ENCODE measurements at places on chromosomes 4 and X.

DNA sequence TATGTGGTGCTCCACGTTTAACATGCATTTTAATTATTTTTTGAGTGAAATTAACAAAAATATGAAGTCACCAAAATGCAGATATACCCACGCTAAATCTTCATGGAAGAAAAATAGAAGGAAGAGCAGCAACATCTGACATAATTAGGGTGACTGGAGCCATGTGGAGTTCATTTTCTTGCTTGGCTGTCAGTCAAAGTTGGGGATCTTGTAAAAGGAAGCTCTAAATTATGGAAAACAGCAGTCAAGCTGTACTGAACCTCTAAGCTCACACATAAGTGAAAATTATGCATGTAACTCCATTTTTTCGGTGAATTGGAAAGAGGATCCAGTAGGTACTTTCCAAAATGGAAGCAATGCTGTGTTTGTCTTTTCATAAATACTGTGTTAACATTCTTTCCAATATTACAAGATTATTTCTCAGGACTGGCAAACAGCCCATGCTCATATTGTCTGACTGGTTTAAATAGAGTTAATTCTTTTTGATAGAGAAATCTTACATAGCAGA is 9.7 kb upstream of the PDGFC start:
- DNase-seq = no peak

DNA sequence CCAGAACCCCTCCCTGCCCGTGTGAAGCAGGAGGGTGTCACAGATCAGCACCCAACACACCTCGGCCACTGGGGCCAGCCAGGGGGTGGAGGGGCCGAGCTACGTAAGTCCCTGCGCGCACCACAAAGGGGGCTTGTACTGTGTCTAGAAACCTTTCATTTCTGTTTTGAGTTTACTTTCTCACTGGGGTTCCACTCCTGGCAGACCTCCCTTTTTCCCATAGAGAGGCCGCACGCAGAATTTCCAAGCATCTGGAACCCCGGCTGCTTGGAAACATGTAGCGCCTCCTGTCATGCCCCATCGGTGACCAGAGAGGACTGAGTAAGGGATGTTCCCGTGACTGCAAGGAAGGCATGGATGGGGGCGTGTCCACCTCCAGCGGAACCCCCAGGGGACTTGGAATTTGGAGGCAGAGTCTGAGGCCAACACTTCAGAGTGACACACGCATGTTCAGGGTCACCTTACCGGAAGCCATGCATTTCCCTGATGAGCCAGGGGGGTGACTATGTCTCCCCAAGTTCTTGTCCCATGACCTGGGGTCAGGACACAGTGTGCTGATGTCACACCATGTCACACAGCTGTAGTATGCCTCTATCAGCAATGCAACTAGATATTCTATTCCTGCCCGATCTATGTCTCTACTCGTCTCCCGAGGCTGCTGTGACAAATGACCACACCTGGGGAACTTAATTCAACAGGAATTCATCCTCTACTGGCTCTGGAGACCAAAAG is 105.3 kb downstream of the DHRSX start:
- DNase-seq = no peak

DNA sequence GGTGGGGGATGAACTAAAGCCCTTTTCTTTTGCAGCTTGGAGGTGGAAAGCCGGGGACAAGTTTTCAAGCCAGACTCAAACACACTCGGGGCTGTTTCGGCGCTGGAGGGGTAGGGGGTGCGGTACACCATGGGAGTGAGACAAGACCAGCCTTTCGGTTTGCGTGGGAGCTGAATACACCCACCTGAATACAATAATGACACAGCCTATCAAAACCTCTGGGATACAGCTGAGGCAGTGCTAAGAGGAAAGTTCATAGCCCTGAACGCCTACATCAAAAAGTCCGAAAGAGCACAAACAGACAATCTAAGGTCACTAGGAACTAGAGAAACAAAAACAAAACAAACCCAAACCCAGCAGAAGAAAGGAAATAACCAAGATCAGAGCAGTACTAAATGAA is 163.3 kb downstream of the ATRX start:
- DNase-seq = no peak

DNA sequence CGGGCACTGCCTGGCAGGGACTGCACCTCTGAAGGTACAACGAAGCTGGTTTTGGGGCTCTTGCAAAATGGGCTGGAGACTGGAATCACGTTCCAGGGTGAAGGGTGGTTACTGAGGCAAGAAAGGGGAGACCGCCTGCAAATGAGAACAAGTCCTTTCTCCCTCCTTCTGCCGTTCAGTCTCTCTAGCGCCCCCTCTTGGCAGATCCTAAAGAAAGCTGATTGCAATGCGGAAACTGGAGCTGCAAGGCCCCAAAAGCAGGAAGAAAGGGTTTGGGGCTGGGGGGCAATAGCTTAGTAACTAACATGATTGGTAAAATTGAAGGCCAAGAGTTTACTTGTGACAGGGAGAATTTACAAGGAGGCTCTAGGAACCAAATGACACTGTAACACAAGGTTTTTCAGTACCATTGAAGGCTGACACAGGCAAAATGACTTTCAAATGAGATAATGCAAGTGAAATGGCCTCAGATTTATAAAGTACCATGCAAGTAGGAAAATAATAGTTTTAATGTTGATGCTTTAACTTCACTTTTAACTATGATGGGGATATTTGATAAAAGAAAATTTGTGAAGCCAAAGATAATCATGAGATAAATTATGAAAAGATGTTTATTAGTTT is 222.7 kb upstream of the HAND2 start:
- no peak for DNase-seq

DNA sequence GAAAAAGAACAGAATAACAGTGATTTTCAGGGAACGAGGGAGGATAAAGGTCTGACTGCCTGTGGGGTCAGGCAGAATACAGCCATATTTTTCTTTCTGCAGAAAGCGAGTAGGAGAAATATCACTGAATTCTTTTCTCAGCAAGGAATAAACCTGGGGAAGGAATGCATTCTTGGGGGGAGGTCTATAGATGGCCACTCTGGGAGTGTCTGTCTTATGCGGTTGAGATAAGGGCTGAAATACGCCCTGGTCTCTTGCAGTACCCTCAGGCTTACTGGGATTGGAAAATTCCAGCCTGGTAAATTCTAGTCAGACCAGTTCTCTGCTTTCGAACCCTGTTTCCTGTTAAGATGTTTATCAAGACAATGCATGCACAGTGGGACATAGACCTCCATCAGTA is 26.3 kb downstream of the CNGA1 start:
- no peak for DNase-seq

DNA sequence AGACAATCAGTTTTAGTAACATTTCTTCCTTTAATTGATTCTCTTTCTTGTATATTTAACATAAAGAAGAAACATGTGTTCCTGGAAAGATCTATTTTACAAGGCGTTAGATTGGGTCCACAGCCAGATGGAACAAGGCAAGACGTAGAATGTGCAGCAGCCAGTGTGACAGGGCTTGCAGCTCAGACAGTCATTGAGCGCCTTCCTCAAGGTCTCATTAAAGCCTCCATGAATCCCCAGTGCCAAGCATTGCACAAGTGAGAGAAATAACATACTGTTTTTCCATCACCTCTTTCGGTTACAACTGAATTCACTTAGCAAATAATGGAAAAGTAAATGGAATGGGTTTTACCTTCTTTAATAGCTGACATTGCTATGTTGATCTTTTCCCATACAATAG is 292.5 kb downstream of the USP46 start:
- DNase-seq = no peak

- no peak for DNase-seq
Observed at GRCh38 chr4:110211007-110211769, 12.8 kb upstream of the ELOVL6 start.

- no peak for DNase-seq
Observed at GRCh38 chr4:146477054-146477453, 44.7 kb downstream of the SLC10A7 start.

DNA sequence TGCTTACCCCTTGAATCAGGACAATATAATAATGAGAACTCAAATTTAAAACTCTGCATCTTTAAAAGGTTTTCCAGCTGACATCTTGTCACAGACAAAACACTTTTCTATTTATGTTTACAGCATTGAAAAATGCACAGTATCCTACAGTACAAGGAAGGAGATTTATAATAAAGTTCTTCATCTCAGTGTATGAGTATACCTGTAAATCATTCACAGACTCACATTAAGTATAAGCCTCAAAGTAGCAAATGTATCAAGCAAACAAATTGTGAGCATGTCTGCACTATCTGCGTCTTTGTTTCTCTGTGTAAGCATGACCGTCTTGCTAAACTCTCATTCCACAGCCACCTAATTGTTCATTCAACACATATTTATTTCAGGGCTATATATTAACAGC is 52.8 kb downstream of the PPP1R2C start:
- DNase-seq = no peak

GRCh38 chrX:12411831-12412230 is 273.6 kb downstream of the FRMPD4 start:
- no peak for DNase-seq

- DNase-seq = no peak
Observed at GRCh38 chrX:14591976-14592375, 62.6 kb downstream of the GLRA2 start.

DNA sequence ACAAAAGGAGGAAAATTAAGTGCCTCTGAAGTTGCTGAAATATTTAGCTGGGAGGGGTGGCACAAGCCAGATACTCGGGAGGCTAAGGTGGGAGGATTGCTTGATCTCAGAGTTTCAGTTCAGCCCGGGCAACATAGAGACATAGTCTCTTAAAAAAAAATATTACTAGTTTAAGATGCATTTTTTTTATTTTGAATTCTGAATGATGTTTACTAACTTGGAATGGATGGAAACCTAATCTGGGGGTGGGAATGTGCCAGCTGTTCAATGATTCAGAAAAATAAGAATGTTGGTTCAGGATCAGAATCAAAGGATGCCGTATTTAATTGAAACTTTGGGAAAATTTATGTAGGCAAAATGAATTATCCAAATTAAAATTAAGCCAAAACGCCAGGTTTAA is 167.2 kb upstream of the ANK2 start:
- DNase-seq = no peak

DNA sequence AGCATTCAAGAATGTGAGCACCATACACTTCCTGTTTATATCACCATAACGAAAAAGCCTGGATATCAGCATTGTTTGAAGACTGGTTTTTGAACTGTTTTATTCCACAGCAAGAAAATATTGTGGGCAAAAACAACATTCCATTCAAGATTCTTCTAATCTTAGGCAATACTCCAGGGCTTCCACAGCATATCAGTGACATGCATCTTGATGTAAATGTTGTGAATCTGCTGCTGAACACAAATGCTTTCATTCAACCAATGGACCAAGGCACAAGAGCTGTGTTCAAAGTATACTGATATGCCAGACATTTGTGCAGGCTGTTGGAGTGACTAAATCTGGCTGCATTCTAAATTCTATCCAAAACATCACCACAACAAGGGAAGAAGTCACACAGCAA is 260.1 kb upstream of the ETNPPL start:
- no peak for DNase-seq

DNA sequence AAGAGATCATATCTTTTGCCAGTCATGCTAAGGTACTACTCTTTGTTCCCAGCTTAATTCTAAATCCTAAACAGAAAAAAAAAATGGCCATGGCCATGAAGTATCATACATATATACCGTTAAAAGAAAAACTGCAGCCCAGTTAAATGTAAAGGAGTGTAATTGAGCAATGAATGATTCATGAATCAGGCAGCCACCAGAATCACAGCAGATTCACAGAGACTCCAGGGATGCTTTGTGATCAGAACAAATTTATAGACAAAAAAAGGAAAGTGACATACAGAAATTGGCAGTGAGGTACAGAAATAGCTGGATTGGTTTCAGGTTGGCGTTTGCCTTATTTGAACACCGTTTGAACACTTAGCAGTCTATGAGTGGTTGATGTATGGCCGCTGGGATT is 42.1 kb upstream of the PDGFC start:
- no peak for DNase-seq

GRCh38 chr4:74159143-74159709 is 1.3 kb downstream of the MTHFD2L start:
- DNase-seq = no peak

GRCh38 chr4:189049682-189050081 is 891.0 kb upstream of the FRG1 start:
- no peak for DNase-seq

- DNase-seq = no peak
Observed at GRCh38 chr4:15031197-15031596, 28.9 kb downstream of the CPEB2 start.

- no peak for DNase-seq
Observed at GRCh38 chrX:148310426-148311165, 189.8 kb upstream of the AFF2 start.

- no peak for DNase-seq
Observed at GRCh38 chr4:1614502-1614853, 69.6 kb downstream of the FAM53A start.

GRCh38 chr4:14177987-14178386 is 550.5 kb upstream of the BOD1L1 start:
- no peak for DNase-seq

GRCh38 chrX:100478714-100479306 is 68.7 kb upstream of the PCDH19 start:
- DNase-seq = no peak

- no peak for DNase-seq
Observed at GRCh38 chr4:108878806-108879205, 116.0 kb upstream of the ETNPPL start.

GRCh38 chr4:20255823-20256222 is 4.1 kb downstream of the SLIT2 start:
- no peak for DNase-seq

DNA sequence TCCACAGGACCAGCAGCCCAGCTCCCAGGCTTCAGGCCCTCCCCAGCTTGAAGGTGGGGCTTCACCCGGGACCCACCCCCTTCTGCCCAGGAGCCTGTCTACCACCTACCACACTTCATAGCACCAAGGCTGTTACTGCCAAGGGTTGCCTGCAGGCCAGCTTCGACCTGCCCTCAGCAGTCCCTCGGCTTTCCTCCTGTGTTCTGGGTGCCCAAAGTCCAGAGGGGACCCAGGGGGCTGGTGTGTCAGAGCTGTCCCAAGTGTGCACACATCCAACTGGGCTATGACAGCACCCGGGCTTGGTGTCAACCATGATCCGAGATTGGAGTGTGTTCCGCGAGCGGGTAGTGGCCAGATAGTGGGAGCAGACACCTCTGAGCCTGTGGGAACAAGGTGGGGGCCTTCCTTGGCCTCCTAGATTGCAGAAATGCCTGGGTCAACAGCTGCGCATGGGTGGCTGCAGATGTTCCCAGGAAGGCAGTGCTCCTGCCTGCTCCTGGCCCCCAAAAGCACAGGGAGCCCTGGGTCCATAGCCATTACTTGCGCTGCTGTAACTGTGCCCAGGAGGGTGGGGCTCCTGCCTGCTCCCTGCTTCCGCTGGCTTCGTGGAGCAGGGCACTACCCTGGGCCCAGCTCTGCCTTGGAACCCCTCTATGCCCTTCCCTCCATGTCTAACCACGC is 16.8 kb downstream of the SULT1B1 start:
- DNase-seq = no peak

DNA sequence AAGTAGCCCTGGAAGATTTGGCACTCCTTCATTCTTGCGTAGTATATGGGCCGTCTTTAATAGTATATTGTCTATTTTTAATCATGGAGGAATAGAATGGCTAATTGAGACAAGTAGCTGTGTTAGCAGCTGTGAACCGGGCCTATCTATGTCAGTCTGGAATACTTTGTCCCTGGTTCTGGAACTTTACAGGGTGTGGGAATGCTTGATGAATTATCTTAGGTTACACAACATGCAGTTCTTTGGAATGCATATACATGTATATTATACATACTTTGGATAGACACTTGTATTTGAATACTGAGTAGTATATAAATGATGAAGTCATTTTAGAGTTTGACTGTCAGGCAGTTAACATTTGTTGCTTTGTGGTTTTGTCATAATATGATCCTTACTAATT is 37.4 kb downstream of the PDLIM5 start:
- no peak for DNase-seq

Data from cortex of kidney (tissue), 1 donor.